ENCODE measurements at places on chromosomes 12 and 14. TPM values are rescaled to one million over a fixed set of nuclear protein-coding genes. Genes with fewer than 3 reads are reported as not detected.

DNA sequence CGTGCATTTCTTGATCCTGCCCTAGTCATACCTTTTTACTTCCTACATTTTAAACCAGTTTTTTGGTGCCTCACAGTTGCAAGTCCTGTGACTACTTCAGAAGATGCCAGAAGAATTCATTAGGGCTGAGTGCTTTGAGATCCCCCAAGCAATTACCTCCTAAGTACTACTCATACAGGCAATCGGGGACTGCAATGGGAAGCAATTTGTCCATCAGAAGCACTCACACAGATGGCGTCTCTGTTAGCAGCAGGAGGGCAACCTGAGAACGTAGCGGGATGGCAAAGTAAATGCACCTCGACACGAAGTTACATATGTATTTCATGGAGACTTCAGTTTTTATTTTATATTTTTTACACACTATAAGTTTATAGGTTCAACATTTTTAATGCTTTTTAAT lies 188.3 kb downstream of the CAPZA3 start:
- no peak for DNase-seq

DNA sequence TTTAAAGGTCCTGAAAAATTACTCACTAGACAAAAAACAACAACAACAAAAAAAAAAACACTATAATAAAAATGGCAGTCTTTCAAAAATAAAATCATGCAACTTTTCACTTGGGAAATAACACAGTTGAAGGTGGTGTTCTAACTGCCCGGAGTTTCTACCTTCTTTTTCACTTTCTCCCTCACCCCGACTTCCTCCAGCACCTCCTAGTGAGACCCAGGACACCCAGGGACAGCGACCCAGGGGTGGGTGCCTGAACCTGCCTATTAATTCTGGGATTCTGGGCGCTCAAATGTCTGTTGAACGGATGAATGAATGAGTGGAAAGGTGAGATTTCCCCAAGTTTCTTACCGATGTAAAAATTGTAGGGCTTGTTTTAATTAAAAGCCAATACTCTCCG lies 2.0 kb upstream of the FZD10 start:
- no peak for DNase-seq

- no peak for DNase-seq
Observed at GRCh38 chr12:78099806-78100205, 269.1 kb downstream of the NAV3 start.

GRCh38 chr12:66345956-66346355 lies 43.7 kb downstream of the HELB start:
- no peak for DNase-seq

Gene TM9SF1
- polyA plus RNA-seq: 67.2 TPM

Measured in adrenal gland (tissue), 19 donors.